Stimulated activated CD4-positive, alpha-beta T cell treated with anti-CD3 and anti-CD28 coated beads, Interleukin-1b, Interleukin-23, amount 100 ng/mL, for 1 hour (primary cell): ENCODE measurements at places on chromosomes 7 and 10.

GRCh38 chr10:126634347-126634746 lies 36.1 kb downstream of the C10orf90 start:
- DNase-seq = no peak

- no peak for DNase-seq
Measured at GRCh38 chr7:125383324-125383723, 453.7 kb upstream of the POT1 start.

GRCh38 chr7:17849504-17849903 lies 90.8 kb downstream of the SNX13 start:
- DNase-seq = no peak

DNA sequence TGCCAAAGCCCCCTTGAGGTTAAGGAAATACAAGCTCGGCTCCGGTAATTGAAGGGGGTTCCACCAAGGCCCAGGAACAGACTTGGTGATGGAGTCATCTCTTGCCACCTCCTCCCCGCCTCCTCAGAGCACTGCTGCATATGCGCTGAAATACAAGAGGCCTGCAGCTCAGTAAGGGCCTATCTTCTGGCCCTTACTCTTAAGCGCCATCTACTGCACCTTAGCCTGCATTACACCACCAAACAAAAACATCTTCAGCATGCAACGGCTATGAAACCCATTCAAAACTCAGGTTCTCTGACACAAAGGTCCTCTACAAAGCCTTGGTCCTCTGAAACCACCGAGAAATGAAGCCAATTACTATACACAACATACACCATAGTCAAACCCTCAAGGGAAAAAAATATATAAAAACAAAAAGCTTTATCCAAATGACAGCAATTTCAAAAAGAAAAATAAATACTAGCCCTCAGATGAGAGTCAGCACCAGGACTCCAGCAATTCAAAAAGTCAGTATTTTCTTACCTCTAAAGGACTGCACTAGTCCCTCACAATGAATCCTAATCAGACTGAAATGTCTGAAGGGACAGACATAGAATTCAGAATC lies 176.8 kb upstream of the TBX20 start:
- no peak for DNase-seq

DNA sequence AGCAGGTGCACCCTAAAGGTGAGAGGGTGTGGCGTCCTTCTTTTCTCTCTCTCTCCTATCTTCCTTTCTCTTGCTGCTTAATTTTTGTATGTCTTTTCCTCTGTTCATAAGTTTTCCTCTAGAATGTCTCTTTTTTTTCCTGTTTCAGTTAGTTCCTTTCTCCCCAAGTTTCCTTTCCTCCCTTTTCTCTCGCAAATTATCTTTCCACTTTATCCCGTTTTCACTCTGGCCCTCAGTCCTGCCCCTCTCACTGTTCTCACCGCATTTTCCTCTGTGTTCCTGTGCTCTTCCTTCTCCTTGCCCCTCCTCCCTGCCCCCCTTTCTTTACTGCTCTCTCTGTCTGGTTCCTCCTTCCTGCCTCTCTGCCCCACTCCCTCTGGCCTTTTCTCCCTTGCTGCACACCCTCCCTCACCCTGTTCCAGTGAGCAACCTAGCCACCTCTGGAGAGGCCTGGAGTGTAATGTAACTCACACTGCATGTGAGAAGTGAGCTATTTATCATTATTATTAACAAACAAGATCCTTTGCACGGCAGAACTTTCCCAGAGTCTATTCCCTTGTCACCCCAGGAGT lies 158.5 kb downstream of the C10orf105 start:
- DNase-seq = no peak

GRCh38 chr10:85614981-85615380 lies 751.6 kb downstream of the GRID1 start:
- DNase-seq = no peak

- DNase-seq = peak; percentile 37
Measured at GRCh38 chr7:143299840-143300239, 11.7 kb downstream of the CASP2 start.

- no peak for DNase-seq
Measured at GRCh38 chr7:151863386-151864079, 13.4 kb downstream of the PRKAG2 start.

DNA sequence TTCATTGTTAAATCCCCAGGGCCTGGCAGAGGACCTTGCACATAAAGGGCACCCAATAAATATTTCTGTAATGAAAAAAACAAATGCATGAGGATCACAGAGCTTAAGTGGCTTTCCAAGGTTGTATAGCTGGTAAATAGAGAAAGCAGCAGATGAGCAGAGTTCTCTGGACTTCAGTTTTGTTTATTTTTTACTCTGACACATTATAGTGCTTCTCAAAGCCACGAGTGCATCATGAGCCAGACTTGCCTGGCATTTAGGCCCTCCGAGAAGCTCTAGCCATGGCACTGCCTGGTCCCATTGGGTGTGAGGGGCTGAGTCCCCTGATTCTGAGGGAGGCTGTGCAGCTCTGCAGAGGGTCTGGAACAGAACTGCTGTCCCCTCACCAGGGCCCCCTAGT lies 87.2 kb upstream of the ZNF32 start:
- no peak for DNase-seq

DNA sequence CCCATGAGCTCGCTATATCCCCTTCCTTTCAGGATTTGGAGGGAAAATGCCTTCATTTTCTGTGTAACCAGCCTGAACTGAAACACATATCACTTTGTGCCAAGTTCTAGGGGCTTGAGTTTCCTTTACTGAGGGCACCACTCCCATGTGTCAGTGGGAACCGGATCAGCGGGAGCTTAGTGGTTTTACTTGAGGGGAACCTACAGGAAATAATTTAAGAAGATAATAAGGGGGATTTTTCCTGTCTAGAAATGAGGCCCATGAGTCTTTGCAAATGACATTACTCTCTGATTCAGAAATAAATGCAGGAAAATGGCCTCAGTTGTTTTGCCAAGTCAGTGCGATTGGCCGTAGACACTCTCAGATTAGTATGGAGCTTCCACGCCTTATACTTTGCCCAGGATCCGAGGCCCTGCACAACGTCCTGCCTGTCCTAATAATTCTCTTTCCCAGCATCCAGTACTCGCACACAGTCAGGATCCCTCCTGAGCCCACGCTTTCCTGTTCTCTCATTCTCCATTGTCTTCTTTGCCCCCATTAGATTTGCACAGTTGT lies 86.4 kb upstream of the LYZL1 start:
- no peak for DNase-seq

- DNase-seq = no peak
Measured at GRCh38 chr7:34133356-34133982, 228.1 kb downstream of the BMPER start.

DNA sequence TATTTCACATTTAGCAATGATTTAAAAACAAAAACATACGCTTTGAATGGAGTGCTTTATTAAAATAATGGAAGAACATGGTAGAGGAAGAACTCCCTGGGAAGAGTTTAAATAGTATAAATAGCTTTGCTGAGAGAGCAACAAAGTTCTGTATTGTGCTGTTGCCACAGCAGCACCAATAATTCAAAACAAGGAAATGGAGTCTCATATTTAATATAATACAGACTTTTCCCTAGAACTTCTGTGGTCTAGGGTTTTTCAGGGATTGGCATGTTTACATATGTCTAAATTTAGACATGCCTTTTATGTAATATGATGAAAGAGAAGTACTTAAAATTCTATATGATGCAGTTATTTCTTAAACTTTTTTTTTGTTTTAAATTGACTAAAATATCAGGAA lies 217.2 kb upstream of the HDAC9 start:
- no peak for DNase-seq

- no peak for DNase-seq
Measured at GRCh38 chr10:132328106-132328505, 3.9 kb upstream of the LRRC27 start.

DNA sequence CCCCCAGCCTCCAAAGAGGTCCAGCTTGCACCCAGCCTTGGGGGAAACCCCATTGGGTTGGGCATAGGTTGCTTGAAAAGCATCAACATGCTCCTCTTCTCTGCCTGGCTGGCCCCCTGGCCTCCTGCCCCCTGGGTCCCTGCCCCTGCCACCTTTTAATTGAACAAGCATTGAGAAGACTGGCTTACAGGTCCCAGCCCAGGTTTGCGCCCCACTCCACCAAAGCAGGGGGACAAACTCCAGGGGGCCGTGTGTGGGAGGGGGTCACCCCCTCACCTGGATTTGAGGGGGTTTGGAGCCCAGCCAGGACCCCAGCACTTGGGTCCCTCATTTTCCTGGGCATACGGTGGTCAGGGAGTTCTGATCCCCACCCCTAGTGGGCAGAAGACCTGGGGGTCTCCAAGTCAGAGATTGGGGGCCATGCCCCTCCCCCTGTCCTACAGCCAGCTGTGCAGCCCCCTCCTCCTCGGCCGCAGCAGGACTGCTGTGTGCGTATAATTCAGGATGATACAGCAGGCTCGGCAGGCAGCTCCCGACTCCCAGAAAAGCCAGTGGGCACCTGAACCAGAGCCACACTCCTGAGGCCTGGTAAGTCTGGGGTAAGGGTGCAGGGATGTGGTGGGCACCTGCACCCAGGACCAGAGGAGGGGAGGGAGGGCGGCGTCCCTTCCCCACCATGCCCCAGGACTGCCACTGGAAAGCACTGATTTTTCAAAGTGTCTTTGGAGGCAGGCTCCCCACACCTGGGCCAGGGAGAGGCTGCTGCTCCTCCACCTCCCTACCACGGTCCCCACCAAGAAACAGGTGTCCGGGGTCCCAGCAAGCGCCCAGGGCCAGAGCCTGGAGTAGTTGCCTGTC lies 1.7 kb downstream of the ELFN1 start:
- DNase-seq = no peak

DNA sequence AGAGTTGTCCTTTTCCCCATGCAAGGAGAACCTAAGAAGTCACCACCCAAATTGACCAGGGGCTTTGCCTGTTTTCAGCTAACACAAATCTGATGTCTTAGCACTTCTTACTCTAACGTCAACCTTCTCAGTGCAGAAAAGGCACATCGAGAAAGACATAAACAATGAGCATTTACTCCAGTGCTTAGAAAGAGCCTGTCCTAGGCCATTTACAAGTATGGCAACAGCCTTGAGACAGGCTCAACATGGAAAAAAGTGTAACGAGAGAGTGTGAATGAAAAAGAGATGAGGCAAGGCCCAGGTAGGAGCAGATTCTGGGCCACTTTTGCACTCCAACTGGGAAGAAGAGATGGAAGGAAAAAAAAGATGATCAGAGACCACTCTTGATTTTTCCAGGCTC lies 54.4 kb downstream of the CPED1 start:
- DNase-seq = no peak

GRCh38 chr10:25815236-25815635 lies 118.8 kb upstream of the MYO3A start:
- no peak for DNase-seq

DNA sequence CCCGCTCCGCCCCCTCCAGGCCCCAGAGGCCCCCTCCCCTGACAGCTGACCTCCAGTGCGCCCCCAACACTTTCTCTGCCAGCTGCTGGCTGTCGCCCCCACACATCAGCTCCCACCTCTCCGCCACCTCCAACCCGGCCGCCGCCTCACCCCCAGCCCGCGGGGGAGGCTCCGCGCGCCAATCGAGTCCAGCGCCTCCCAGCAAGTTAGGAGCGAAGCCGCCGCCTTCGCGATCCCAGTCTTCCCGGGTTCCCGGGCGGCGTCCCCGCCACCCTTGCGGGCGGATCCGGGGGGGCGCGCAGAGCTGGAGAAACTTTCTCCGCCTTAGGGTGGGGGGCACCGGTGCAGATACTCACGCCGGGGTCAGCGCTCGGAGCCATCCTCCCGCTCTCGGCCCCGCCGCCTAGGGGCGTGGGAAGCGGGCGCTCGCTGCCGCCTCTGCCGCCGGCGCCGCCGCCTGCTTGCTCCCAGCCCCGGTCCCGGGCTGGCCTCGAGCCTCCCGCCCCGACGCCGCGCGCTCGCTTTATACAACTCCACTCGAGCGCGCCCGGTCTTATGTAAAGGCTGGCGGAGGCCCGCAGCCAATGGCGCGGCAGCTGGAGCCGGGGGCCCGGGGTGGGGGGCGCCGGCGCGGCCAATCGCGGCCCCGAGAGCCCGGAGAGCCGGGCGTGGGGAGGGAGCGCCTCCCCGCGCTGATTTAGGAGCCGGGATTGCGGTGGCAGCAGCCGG lies at the start of gene CRTAC1:
CRTAC1 (minus strand) TSS at position 529 of the 729 bp plus-strand sequence; CDS start at position 380, 149 bp downstream.
- no peak for DNase-seq

- DNase-seq = no peak
Measured at GRCh38 chr7:157886266-157886665, 549.5 kb downstream of the DNAJB6 start.

- no peak for DNase-seq
Measured at GRCh38 chr10:20040012-20040411, 223.8 kb downstream of the PLXDC2 start.

GRCh38 chr7:96187735-96188134 lies 134.2 kb downstream of the SLC25A13 start:
- DNase-seq = no peak

DNA sequence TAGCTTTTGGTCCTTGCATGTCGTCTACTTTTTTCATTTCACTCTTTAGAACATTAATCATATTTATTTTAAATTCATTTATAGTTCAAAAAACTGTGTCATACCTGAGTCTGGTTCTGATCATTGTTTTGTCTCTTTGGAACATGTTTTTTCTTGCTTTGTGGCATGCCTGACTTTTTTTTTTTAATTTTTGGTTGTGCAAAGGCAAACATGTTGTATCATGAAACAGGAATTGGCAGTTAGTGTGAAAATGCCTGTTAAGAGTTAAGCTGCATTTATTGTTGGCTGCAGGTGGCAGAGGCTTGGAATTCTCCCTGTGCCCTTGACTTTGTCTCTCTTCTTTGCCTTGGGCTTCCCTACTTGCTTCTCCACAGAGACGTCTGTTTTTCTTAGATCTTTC lies 525.0 kb upstream of the ADARB2 start:
- no peak for DNase-seq

GRCh38 chr7:139557857-139558581 lies 34.5 kb downstream of the CLEC2L start:
- no peak for DNase-seq

- DNase-seq = no peak
Measured at GRCh38 chr7:36651404-36651803, 72.9 kb downstream of the AOAH start.

- DNase-seq = no peak
Measured at GRCh38 chr10:35797187-35797586, 155.1 kb upstream of the FZD8 start.

DNA sequence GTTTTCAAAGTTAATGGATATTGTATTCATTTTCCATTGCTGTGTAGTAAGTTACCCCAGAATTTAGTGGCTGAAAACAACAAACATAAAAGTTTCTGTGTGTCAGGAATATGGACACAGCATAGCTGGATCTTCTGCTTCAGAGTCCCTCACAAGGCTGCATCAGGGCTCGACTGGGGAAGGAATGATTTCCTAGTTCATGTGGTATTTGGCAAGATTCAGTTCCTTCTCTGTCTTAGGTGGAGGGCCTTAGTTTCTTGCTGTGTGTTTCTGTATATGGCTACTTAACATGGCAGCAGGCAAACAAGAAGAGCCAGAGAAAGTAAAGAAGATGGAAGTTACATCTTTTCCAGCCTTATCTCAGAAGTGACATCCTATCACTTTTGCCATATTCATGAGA lies 51.1 kb downstream of the TPST1 start:
- no peak for DNase-seq

- DNase-seq = no peak
Measured at GRCh38 chr7:109336531-109336930, 766.9 kb downstream of the DNAJB9 start.

GRCh38 chr7:5827755-5828154 lies 46.3 kb upstream of the RNF216 start:
- DNase-seq = no peak
